D341Med (cell line): ENCODE measurements at places on chromosomes 1 and 21.

GRCh38 chr21:34865400-34866241 lies 183.5 kb downstream of the RUNX1 start:
- no peak for DNase-seq

GRCh38 chr21:42155045-42155855 lies 63.7 kb upstream of the ABCG1 start:
- DNase-seq, result no peak

DNA sequence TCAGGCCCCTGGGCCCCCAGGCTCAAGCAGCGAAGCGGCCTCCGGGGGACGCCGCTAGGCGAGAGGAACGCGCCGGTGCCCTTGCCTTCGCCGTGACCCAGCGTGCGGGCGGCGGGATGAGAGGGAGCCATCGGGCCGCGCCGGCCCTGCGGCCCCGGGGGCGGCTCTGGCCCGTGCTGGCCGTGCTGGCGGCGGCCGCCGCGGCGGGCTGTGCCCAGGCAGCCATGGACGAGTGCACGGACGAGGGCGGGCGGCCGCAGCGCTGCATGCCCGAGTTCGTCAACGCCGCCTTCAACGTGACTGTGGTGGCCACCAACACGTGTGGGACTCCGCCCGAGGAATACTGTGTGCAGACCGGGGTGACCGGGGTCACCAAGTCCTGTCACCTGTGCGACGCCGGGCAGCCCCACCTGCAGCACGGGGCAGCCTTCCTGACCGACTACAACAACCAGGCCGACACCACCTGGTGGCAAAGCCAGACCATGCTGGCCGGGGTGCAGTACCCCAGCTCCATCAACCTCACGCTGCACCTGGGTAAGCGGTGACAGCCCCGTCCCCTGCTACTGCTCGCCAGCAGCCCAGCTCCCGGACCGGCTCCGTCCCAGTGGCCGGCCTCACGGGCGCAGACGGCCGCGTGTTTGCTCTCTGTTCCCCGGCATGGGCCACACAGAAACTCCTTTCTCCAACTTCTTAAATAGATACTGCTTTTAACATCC lies 539 bp downstream of the LAMC1 start:
- DNase-seq, result peak; percentile 80

DNA sequence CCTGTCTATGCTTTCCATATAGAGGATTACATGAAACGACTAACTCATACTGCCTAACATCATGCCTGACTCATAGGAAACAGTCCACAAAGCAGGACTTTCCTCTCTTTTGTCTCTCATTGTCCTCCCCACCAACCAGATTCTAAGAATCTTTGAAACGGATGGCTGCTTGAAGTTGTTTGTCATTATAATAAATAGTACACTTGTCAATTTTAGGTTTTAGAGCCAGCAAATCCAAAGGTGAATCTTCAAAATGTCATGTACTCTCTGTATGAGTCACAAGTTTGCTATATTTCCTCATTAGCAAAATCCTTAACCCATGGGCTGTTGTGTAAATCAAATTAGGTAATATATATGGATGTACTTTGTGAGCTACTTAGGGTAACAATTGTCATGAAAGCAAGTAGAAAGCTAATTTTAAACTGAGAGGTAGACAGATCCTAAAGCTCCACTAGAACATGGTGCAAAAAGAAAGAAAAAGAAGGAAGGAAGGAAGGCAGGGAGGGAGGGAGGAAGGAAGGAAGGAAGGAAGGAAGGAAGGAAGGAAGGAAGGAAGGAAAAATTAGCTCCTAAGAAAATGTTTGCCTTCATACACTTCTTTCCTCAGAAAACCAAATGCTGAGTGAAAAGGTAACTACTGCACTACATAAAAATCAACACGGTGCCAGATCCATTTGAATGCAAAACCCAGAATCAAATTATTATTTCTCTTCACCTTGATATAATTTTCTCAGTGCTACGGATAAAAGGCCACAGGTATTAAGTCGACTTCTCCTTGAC lies 129.5 kb upstream of the PRMT6 start:
- DNase-seq, result no peak

- DNase-seq, result no peak
Observed at GRCh38 chr21:27678511-27678910, 711.6 kb upstream of the ADAMTS5 start.

GRCh38 chr1:36187800-36188593 lies 32.0 kb downstream of the MAP7D1 start:
- DNase-seq, result peak; percentile 86

- DNase-seq, result no peak
Observed at GRCh38 chr1:9753121-9753531, 70.6 kb downstream of the CLSTN1 start.

DNA sequence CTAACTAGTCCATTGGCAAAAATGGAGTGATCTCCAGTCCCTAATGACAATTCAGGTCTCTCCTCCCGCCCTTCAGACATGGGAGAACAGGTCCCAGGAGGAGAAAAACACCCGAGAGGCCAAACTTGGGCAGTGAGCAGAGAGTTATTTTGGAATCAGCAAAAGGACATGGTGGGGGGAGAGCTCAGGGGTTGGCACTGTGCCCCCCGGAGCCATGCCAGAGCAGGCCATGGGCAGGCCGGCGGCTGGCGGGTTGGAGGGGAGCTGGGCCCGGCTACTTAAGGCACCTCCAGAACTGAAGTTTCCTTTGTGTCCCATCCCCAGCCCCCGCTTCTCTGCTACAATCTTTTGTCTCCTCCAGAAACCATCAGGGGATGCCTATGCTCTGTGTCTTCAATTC lies 7.1 kb downstream of the LGR6 start:
- DNase-seq, result no peak

GRCh38 chr1:108533351-108534083 lies 26.4 kb upstream of the EEIG2 start:
- no peak for DNase-seq

DNA sequence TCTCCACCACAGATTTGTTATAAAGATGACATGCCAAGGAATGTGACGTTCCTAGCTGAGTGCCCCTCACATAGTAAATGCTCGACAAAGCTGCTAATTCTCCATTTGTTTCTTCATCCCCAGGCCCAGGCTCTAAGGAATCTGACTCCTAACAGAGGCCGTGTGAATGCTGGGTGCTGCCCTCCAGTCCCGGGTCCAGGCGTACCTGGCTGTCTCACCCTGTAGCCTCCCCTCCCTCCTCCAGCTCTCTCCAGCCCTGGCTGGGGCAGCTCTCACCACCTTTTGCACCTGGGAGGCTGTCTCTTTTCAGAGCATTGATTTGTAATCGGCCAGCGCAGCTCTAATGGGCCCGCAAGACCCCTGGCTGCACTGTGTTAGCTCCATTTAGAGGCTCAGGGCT lies 11.2 kb upstream of the KLHDC7A start:
- DNase-seq, result no peak

- no peak for DNase-seq
Observed at GRCh38 chr1:221602830-221603229, 139.1 kb downstream of the DUSP10 start.

DNA sequence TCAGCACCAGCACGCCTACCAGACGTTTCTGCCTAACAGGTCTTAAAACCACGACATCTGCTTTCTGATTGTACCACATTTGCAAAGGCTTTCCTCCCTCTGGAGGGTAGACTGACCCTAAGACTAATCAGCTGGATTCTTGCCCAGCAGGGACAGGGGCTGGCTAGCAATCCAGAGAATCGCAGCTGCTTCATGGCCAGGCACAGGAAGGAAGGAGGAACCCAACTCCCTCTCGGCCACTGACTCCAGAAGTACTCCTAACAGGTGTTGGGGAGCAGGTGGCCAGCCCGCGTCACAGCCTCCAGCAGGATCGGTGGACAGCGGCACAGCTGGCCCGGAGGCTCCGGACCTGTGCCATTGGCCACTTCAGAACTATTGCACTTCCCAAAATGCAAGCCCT lies 180.8 kb downstream of the NPHP4 start:
- no peak for DNase-seq

DNA sequence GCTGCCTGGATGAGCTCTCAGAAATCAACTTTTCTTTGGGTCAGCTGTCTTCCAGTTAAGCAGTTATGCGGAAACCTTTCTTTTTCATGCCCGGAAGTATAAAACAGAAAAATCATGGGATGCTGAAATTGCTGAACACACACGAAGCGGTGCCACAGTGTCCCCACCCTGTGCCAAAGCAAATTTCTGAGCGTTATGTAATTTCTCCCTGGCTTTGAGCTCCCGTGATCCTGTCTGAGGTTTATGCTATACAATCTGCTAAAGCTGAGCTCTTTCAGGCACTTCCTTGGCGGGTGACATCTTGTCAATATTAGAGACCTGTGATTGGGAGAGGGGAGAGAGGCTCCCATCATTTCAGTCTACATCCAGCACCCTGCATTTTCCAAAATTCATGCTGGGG lies 201.7 kb downstream of the ROR1 start:
- no peak for DNase-seq

DNA sequence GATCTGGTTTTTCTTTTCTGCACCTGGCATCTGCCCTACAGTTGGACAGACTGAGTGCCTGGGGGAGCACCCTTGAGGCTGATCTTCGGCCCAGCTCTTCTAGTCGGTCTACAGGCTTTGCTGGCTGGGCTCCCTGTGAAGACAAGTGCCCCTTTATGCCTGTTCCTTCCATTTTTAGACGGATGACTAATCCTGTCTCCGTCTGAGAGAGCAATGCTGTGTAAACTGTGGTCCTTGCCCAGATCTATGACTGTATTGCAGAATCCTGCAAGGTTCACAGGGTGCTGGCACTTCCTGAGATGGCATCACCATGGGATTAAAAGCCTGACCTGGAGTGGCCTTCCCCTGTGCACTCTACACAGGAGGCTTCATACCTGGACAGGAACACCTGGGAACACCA lies 47.6 kb upstream of the SAMD13 start:
- no peak for DNase-seq

- no peak for DNase-seq
Observed at GRCh38 chr1:10225573-10225972, 15.2 kb downstream of the KIF1B start.

GRCh38 chr1:45385302-45385701 lies 45.1 kb upstream of the MUTYH start:
- no peak for DNase-seq

DNA sequence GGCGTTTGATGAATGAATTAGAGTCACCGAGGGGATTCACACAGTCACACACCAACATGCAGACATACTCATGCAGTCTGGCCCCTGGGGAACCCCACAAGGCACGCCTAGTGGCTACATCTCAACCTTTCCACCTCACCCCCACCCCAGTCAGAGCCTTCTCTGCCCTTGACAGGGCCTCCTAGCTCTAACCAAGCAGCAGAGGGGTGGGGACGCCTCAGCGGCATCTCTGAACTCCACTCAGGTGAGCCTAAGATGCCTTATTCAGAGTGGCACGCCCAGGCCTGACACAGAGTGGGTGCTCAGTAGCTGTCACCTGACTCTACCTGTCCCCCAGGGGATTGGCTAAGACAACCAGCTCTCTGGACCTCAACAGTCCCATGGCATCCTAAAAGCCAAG lies 3.7 kb upstream of the SDC3 start:
- DNase-seq, result no peak

DNA sequence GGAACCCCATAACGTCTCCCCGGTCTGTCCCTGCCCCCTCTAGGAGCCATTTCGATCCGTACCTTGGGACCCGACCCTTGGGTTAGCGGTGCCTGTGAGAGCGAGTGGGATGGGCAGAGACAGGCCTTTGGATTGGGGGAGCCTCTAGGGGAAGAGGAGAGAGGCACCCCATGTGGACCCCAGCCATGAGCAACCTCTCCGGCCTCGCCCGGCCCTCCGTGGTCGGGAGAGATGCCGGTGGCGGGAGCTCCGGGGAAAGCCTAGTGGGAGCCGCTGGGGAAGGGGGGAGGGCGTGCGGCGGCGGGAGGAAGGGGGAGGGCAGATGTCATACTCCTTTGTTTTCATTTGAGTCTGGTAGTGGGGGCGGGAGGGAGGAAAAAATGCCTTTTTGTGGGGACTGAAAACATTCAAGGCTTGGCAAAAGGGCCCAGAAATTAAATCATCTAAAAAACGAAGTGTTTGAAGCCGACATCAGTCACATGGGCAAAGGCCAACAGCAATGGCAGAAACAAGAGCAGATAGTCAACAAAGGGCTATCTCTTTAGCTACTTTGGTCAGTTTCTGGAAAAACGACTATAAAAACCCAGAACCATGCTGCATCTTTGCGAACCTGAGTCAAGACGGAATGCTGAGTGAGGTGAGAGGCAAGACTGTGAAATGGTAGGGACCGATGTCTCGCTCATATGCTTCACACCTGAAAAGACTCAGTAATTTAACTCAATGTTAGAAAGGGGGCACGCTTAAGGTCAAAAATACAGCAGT lies 758 bp downstream of the PTBP2 start:
- DNase-seq, result peak; percentile 74

DNA sequence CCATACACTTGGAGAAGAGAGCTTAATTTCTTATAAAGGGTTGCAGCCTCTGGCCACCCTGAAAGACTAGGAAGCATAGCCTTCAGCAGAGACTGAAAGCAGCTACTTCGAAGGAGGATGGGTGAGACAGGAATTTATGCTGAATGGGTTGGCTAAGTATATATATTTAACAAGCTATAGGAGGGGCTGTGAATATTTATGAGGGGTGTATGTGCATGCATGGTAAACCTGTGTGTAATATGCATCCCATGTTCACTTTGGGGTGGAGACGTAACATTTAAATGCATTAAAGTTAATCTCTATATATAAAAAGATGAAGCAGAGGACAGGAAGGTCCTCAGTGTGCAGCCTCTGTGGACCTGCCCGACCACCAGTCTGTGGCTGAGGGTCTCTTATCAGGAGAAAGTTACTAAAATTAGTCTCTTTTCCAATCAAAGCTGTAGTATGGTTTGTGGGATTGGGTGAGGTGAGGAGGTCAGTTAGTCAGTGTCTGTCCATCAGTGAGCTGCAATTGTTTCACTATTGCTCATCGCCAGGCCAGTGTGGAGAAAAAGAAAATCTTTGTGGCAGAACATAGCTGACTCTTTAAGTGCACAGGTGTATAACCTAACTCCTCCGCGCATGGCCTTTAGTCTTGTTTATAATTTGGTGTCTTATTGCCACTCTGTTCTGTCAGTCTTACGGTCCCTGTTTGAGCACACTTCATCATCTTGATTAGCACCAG lies 35.4 kb upstream of the DSCAM start:
- no peak for DNase-seq

- DNase-seq, result no peak
Observed at GRCh38 chr1:201008666-201009360, 14.7 kb downstream of the KIF21B start.

DNA sequence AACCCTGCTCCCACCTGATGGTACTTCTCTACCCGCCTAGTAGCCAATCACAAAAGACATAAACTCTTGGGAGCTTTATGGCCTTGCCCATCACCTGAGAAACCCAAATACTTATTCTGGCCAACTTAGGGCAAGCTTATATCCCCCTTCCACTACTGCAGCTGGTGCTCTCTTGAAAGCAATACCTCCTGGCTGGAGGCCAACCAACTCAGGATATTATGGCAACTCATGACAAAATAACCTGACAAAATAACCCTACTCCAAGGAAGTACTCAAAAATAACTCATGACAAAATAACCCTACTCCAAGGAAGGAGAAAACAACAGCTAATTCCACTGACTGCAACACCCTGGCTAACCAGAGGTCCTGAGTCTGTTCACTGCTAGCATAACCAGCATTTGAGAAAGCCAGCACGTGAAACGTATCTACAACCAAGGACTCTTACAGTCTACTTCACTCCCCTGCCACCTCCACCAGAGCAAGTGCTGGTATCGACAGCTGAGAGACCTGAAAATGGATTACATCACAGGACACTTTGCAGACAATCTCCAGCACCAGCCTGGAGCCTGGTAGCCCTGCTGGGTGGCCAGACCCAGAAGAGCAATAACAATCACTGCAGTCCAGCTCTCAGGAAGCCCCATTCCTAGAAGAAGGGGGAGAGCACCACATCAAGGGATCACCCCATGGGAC lies 179.9 kb downstream of the COL24A1 start:
- DNase-seq, result no peak
